Fibroblast of skin of back (primary cell): ENCODE measurements at places on chromosomes 6 and 20.
A peak's percentile ranks its signal among the peaks of the same experiment; 100 is the strongest.

DNA sequence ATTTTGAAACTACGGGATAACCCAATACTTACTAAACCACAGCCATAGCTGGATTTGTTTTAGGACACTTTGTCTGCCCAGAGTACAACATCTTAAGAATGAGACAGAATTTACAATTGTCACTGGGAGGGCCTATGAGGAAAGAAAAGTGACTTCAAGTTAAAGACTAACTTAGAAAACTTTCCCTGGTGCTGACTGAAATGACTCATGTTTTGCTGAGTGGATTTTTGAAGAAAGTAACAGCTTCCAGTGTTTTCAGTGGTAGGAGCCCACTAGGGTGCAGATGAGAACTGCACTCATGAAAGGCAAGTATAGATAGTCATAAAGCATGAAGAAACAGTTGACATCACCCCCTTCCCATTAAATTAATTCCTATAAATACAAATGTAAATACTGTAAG lies 988.2 kb upstream of the MAP3K7 start:
- no peak for DNase-seq

DNA sequence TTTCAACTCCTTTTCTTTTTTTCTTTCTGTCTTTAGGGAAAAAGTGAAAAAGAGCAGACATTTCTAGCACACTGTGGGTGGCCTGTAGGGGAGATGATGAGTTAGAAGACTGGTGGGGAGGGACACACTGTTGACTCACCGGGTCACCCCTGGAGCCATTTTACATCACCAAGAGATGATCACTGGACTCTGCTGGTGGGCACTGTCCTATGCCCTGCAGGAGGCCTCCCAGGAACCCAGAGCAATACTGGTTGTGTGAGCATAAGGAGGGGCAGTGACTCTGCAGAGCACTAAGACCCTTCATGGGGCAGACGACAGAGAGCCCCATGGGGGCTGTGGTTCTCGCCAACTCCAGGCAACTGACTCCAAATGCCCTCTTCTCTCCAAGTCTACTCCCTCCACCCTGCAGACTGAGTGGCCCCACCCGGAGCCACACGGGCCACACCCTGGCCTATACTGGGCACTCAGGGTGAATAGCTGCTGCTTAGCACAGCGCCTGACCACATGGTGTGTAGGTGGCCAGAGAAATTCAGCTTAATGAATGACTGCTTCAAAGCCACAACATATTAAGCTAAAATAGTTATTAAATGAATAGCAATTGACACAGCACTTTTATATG lies 177.5 kb downstream of the CDC5L start:
- no peak for DNase-seq

DNA sequence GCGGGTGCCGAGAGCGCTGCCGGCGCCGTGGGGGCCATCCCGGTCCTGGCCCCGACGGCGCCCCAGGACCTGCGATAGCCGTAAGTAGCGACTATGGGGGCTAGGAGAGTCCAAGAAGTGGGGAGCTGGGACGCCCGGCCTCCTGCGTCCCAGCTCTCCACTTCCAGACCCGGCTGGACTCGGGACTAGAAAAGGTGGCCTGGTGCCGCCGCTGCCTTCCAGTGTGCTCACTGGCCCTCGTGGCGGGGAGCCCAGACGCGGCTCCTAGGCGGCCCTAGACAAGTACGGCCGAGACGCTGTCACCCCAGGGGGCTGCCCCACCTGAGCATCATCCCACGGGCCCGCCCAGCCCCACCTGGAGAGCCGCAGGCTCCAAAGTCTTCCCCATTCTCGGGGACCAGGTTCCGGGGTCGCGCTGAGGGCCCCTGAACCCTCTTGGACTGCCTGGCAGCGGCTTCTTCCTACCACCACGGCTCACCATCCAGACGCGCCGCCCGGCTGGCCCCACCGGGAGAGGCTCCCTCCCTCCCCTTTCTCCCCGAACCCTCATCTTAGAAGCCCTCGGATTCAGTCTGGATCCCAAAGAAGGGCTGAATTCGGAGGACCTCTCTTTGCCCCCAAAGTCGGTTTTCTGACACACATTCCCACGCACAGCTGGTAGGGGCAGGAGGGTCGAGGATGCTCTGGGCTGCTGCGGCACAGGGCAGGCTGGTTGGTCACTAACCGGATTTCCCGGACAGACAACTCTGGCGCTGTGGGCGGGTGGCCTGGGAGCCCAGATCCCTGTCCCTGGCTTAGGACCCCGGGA lies 870 bp upstream of the MDFI start:
- DNase-seq, result no peak

- DNase-seq, result no peak
Observed at GRCh38 chr6:15776458-15776980, 113.7 kb upstream of the DTNBP1 start.

- DNase-seq, result peak; percentile 72
Observed at GRCh38 chr6:166591961-166592520, 5.6 kb upstream of the RAMACL start.

GRCh38 chr20:11077226-11077625 lies 403.4 kb upstream of the JAG1 start:
- DNase-seq, result peak; percentile 51

DNA sequence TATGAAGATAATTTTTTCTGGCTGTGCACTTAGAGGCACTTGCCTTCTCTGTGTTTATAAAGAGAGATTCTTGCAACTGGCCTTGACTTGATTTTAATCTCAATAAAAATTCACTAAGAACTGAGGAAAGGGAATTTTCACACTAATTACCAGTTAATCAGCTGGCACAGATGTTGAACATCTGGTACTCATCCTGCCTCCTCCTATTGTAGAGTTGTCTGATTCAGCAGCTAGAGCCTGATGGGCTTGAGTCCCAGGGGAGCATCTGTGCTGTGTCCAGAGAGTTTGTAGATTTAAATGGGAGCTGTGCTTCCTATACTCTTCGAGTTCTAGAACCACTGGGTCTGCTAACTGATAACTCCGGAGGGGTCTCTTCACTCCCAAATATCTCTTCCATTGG lies 284.4 kb upstream of the RNF24 start:
- no peak for DNase-seq

- DNase-seq, result no peak
Observed at GRCh38 chr20:59648466-59649070, 44.2 kb downstream of the PHACTR3 start.

- peak; percentile 16 for DNase-seq
Observed at GRCh38 chr6:122995921-122996793, at the start of gene CLVS2. TSS of gene CLVS2 (plus strand) at chr6:122996235. CDS start at chr6:122997778, 1,543 bp downstream.

DNA sequence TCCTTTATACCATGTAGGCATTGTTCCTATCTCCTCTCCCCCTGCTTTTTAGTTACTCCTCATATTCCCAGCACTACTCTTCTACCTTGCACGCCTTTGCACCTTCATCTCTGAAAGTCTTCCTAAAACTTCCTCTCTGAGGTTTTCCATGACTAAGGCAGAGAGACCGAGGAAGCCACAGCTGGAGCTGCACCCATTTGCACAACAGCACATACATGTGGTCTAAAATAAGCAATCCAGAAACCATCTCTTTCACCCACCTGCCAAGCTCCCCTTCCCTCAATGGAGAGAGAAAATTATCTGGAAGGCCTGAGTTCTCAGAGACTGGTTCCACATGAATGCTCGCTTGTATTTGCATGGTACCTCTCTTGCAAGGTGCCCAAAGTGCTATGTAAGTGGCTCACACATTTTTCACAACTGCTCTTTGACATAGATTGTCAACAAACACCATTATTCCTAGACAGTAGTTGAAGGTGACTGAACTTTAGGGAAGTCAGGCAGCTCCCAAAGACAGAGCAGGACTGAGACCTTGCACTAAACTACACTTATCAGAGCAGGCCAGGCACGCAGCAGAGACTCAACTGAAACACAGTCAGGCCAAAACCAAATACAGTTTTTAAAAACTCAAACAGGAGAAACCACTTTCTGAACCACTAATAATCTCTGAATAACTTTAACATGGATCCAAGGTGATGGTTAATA lies 313.2 kb downstream of the TFAP2A start:
- no peak for DNase-seq

- no peak for DNase-seq
Observed at GRCh38 chr6:162408826-162409535, 318.6 kb downstream of the PRKN start.

GRCh38 chr20:25624500-25624939 lies 706 bp upstream of the NANP start:
- DNase-seq, result no peak

GRCh38 chr20:35907017-35907701 lies 47.1 kb downstream of the SCAND1 start:
- no peak for DNase-seq

DNA sequence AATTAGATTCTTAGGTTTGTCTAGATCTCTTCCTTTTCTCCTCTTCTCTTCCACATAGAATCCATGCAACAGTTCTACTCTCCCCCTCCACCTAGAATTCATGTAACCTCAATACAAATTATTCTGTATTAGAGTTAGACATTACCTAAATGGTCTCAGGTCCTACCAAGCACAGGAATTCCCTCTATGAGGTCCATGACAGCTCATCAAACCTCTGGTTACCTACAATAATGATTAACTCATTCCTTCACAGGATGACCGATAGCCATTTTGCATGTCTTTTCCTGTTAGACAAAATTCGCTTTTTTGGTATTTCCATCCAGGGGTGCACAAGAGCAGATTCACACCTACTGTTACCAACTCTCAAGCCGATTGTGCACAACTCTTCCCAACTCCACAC lies 27.4 kb upstream of the BMP2 start:
- no peak for DNase-seq

GRCh38 chr20:20003031-20003954 lies 13.9 kb upstream of the NAA20 start:
- peak; percentile 37 for DNase-seq

DNA sequence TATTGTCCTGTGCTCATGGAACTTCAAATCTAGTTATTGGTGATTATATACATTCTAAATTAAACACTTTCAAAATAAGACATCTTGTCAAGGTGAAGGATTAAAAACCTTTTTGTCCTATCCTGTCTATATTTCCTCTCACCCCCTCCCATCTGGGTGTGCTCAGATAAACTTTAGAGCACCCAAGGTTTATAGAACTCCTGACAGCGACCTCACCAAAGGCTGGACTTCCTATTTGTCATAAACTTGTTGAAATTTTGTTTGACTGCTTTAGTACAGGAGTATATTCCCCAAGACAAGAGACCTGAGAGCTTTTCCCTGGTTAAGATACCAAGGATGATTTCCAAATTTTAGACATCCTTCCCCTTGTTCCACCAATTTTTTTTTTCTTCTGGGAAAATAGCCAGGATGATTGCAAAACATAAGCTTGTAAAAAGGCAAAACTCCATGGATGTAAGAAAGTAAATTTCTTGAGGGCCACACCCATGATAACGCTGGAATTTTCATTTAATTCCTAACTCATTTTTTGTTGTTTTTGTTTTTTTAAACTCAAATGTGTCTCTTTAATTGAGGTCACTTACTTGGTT lies 33.0 kb downstream of the CARMIL1 start:
- peak; percentile 63 for DNase-seq

DNA sequence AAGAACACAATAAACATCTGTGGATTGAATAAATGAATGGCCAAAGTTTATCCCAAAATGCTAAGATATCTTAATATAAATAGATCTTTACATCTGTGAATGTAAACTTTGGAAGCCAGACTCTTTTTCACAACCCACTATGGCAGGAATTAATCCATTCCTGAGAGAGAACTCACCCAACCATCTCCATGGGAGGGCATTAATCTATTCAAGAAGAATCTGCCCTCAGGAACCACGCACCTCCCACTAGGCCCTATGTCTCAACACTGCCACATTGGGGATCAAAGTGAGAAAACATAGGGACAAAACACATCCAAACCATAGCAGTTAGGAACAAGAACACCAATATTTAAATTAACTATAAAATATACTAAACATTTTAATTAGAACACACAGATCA lies 3.4 kb downstream of the UBE3D start:
- peak; percentile 88 for DNase-seq

DNA sequence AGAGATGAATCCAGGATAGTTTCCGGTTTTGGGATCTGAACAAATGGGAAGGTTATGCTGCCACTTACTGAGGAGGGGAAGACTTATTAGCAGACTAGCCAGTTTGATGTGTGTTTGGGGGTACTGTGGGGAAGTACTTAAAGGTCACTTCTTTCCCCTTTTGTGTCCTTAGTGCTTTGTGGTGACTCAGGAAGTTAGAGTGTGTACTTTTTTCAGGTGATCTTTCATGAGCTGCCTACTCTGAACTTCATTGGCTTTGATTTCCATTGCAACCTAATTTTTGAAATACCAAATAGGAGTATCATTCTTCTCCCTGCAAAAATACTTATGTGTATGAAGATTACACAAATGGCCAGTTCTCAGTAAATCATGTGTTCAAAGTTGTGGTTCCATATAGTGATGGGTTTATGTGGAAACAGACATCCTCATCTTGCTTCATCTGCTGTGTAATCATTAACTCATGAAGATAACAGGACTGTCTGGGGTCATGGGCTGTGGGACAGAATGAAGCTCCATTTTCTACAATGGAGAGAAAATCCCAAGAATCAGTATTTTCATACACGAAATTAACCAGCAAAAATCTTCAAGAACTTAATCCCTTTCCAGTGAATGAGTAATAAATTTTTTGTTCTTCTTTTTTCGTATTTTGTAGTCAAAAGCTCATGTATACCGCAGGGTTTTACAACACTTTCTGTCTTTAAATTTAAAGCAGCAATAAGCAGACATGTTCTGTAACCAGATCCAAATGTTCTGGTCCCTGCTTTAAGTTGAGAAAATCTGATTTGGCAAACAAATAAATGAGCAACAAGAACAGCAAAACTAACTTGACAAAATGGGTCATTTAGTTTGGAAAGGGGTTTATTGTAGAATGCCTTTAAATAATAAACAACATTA lies 272.2 kb upstream of the FLRT3 start:
- no peak for DNase-seq

DNA sequence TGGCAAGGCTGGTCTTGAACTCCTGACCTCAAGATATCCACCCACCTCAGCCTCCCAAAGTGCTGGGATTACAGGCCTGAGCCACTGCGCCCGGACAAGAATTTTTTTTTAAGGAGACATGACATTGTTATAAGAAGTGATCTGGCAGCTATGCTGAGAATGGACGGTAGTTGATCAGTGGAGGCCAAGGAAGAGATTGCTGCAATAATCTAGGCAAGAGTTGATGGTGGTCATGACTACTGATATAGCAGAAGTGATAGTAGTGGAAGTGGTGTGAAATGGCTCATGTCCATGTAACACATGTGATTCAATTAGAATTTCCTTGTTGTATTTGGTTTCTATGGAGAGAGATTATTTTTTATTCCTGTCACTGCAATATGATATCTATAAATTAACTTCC lies 125.3 kb upstream of the CCN2 start:
- no peak for DNase-seq

GRCh38 chr6:2558098-2558680 lies 192.5 kb downstream of the MYLK4 start:
- no peak for DNase-seq

GRCh38 chr20:41179961-41180360 lies 42.6 kb downstream of the PLCG1 start:
- no peak for DNase-seq
